Retinal pigment epithelial cell (primary cell): ENCODE measurements at places on chromosomes 12 and 14.

DNA sequence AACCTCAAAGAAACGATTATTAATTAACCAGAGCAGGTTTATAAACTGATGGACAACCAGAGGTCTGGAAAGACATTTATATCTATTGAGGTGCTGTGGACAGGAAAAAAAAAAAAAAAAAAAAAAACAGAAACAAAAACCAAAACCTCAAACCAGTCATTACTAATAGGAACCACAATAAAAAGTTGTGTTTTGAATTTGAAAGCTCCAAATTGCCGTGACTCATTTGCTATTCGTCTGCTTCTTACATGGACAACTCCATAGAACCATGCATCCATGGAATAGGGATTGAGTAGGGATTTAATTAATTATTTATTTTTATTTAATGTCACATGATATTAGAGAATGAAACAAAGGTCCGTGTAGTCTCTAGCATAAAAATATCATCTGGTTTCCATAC lies 134.1 kb upstream of the SSTR1 start:
- no peak for DNase-seq

DNA sequence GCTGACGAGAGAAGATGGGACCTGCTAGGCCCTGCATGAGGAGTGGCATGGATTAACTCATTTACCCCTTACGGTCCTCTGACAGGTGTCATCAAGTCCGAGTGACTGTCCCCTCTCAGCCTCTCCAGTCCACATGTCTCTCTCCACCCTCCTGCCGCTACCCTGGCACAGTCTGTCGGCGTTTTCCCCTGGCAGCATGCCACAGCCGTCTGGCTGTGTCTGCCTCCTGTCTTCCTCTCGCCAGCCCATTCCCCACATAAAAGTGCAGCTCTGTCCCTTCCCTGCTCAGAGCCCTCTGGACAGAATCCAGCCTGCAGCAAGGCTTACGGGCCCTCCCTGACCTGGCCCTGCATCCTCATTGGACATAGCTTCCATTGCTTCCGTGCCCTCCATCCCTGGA lies 45.6 kb downstream of the UBE3B start:
- no peak for DNase-seq

DNA sequence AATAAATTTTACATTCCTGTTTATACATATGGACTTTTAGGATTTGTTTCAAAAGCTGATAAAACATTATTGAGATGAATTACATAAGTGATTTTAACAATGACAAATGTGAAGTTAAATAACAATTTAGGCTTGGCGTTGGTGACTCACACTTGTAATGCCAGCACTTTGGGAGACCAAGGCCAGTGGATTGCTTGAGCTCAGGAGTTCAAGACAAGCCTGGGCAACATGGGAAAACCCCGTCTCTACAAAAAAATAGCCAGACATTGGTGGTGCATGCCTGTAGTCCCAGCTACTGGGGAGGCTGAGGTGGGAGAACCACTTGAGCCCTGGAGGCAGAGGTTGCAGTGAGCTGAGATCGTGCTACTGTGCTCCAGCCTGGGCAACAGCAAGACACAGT lies 7.4 kb downstream of the ACOT2 start:
- no peak for DNase-seq

DNA sequence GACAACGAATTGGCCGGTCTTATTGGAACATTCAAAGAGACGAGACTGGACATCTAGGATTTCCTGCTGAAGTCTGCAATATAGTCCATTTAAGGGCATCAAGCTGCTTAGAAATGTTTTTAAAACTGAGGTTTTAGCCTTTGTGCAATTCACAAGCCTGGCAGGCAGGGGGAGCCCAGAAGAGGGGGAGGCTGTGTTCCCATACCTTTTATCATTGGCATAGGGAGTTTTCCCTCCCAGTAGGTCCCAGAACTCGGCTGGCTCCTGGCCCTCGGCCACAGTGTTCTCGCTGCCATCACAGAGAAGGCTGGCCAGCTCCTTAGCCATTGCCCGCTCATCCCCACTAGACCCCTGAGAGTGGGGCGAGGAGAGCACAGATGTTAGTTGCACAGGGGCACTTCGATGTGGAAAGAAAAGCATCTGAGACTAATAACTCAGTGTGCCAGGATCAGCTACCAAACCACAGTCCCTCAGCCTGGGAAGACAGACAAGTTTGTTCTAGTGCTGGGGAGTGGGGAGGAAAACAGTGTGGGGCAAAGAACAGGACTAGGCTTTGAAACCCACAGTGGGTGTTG lies 15.1 kb downstream of the AVIL start:
- no peak for DNase-seq
